ENCODE measurements at places on chromosomes 3 and 15.

DNA sequence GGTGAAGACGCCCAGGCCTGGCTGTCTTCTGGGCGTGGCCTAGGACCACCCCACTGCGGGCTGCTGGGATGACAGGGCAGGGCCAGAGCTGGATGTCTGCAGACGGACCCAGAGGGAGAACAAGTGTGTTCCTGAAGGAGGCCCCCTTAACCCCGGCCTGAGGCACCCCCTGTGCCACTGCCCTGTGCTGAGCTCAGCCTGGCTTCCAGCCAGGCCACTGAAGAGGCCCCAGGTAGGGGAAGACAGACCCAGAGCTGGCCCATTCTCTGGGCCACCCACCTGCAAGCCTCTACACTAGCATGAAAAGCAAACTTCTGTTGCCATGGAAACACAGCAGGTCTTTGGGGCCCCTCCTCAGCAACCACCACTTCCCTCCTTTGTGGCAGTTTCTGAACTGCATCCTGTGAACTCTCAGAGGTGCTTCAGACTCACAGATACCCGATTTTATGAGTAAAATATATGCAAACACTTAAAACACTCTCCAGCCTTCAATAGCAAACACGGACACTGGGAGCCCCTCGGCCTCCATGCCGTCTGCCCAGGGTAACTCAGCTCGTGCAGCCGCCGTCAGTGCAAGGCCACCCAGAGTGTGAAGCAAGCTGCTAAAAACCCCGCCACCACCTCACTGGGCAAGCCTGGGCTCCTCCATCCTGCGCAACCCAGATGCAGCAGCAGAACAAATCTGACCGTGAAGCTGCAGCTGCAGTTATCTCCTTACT, 42.5 kb downstream of the CMTM6 start:
- DNase-seq = peak; percentile 90

DNA sequence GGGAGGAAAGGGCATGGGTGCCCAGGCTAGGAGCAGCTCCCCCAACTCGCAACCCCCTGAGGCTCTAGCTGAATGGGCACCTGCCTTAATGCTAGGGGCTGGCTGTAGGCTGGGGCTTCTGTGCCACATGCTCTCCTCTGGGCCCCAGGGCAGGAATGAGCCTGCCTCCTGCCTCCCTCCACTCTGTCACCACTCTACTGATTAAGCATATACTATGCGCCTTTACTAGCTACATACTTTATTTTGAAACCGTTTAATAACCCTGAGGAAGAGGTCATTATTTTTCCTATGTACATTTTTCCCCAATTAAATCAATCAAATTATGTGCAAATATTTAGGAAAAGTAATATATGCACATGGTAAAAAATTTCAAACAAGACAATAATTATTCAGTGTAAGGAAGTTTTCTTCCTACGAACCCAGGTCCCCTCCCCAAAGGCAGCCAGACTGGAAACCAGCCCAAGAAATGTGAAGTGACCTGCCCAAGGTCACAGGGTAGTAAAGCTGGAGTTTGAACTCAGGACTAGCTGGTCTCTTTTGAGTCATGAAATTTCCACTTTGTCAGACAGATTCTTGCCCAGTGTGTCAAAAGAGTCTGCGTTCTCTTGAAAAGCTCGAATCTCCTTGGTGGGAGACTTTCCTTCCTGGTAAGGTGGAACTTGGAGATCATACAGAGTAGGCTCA, 122.5 kb downstream of the DNAJB8 start:
- no peak for DNase-seq

GRCh38 chr15:58267051-58267450, 128.9 kb downstream of the AQP9 start:
- no peak for DNase-seq

GRCh38 chr3:112407888-112408702, 75.1 kb downstream of the CD200 start:
- no peak for DNase-seq

DNA sequence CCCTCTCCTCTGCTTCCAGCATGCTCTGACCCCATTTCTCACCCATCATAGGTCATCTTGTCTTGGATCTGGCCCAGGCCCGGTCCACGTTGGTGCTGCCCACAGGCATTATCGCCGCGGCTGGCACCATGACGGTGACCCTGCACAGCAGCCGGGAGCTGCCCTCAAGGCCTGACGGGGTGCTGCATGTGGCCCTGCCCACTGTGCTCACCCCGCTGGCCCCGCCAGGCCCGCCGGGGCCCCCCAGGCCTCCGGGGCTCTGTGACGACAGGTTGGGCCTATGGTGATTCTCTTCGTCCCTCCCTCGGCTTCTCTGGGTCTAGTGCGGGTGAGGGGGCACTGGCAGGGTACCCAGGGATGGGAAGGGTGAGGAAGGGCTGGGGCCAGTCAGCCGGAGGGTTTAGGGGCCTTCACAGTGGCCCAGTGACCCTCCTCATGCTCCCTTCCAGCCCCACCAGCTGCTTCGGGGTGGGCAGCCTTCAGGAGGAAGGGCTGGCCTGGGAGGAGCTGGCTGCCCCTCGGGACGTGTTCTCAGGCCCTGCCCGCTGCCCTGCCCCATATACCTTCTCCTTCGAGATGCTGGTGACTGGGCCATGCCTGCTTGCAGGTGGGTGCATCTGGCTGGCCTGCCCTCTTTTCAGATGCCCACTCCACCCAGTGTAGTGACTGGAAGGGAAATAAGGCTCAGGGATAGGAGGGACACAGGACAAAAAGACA, 3.9 kb downstream of the VWA5B2 start:
- DNase-seq = no peak

- no peak for DNase-seq
Observed at GRCh38 chr3:177516158-177517011, 319.1 kb upstream of the TBL1XR1 start.

GRCh38 chr3:187520027-187520945, 149.9 kb downstream of the SST start:
- DNase-seq = no peak

DNA sequence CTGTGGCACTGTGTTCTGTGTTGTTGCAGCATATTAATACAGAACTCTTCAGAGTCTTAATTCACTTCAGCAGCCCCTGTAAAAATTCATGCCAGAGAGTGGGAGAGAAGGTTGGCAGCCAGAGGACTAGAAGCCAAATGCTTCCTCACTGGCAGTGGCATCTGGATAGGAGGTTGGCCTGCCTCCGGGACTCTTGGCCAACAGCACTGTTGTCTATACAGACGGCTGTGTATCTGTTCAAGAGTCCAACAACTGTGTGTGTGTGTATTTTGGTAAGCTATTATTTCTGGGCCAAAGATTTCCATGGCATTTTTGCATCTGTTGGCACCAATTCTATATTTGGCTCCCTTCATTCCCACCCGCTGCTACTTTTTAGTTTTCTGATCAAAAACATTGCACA, 156.0 kb upstream of the SOX2 start:
- DNase-seq = no peak

DNA sequence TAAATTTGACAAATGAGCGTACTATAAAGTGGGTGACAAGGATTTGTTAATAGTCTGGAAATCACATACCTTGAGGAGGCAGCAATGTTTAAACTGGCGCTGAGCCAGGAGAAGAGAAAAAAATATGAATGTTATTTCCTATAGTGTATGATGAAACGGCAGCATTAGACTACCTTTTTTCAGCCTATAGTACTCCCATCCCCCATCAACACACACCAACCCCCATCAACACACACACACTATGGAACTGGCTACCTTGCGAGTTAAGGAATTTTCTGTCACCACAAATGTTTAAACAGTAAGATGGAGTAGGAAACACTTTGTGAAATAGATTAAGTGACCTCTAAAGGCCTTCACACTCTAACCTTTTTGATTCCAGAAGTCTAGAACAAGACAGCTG, 46.8 kb upstream of the ZCWPW2 start:
- DNase-seq = no peak

GRCh38 chr3:139509631-139510030, 29.9 kb downstream of the RBP1 start:
- no peak for DNase-seq

DNA sequence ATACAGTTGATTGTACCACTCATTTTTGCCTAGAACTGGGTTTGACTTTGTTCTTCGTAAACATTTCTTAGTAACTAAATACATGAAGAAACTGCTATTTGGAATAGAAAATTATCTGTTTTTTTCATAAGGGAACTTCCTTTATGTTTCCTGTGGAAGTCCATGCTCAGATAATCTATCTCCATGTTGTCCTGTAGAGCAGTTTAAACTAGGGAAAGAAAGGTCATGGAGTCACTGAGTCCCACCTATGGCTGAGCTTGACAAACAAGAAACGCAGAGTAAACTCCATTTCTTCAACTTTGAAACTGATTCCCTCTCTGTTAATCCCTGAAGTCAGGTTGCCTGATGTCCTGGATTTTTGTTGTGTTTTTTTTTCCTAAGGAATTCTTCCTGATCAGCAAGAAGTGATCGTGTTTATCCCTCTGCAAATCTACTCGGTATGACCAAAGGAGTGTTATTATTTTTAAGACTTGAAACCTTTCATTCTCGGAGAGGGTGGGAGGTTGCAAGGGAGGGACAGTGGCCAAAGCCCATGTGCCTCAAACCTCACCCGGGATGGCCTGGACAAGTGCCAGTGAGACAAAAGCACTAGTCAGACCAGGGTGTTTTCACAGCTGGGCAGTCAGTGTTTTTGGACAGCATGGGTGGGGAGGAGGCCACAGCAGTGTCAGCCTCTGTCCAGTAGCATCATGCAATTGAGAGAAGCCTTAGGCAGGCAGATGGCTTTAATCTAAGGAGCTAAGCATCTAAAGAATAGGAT, 129.8 kb upstream of the PHLDB2 start:
- DNase-seq = no peak

GRCh38 chr3:76509179-76509830, 530.6 kb upstream of the ROBO2 start:
- DNase-seq = no peak

DNA sequence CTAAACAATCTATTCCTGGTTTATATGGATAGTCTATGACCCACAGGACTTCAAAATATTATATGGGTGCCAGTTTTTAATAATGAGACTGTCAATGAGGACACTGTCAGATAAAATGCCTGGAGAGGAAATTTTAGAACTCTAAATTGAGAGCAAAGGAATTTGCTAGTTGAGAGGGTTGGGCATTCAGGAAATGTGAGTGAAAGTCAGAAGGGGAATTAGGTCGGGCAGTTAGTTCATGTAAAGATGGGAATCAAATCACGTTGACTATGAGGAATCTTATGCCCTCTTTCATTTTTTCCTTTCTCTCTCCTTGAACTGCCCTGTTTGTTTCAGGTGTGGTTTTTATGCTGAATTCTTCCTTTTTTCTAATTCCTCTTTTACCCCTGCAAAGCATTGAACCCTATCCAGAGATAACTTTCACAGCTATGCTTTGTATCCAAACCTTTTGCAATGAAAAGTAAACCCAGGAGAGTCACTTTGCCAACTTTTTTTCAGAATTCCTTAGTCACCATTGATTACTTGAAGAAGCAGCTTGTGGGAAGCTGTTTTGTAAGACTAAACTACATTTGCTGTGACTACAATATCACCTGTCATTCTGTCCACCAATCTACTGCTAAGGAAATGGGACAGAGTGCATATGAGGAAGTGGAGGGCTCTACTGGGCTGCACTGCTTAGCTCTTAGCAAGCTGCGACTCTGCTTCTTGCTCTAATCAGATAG, 27.8 kb downstream of the CHP1 start:
- no peak for DNase-seq

GRCh38 chr3:116301422-116301821, 143.9 kb downstream of the LSAMP start:
- DNase-seq = no peak

GRCh38 chr3:27483117-27484014, 818 bp downstream of the SLC4A7 start:
- DNase-seq = peak; percentile 81

DNA sequence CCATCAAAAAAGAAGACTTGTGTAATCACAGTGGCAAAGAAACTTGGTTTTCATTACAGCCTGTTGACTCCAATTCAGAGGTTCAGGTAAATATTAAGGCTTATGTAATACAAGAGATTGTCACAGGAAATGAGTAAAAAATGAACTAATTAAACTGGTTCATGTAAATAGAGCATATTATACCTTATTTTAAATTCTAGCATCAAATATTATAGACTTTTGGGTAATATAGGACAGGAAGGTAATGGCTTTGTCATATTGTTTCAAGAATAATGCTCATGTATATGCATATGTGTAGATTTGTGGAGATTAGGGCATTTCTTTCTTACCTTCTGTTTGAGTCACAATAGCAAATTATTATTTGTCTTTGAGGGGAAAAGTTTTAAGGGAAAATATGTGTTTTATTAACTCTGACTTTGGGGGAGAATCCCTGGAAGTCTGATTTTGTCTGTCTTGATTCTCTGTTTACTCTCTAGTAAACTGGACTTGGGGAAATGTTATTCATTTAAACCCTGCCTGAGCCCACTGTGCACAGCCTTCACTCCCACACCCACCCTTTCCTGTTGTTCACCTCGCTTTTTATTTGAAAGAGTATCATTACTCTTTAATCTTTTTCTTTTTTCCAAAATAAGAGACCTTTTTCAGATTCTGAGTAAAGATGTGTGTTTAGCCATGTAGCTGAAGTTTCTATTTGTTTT, 43.0 kb downstream of the RASA2 start:
- DNase-seq = no peak

GRCh38 chr15:81091889-81092558, 42.0 kb upstream of the CFAP161 start:
- no peak for DNase-seq

DNA sequence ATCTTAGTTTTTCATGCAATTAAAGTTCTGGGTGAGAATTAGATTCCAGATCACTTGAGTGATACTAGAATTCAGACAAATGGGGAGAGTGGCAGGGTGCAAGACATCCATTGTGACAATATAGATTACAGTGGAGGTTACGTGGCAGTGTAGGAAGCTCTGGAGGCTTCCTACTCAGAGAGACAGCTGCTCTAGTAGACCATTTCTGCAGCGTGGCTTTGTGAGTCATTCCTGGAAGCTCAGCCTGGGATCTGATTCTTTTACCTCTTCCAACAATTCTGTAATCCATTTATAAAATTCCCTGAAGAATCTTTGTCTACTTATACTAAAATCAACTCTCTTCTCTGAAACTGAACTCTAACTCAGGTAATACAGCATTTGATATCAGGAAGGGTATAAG, 90.4 kb upstream of the ASB14 start:
- DNase-seq = no peak

DNA sequence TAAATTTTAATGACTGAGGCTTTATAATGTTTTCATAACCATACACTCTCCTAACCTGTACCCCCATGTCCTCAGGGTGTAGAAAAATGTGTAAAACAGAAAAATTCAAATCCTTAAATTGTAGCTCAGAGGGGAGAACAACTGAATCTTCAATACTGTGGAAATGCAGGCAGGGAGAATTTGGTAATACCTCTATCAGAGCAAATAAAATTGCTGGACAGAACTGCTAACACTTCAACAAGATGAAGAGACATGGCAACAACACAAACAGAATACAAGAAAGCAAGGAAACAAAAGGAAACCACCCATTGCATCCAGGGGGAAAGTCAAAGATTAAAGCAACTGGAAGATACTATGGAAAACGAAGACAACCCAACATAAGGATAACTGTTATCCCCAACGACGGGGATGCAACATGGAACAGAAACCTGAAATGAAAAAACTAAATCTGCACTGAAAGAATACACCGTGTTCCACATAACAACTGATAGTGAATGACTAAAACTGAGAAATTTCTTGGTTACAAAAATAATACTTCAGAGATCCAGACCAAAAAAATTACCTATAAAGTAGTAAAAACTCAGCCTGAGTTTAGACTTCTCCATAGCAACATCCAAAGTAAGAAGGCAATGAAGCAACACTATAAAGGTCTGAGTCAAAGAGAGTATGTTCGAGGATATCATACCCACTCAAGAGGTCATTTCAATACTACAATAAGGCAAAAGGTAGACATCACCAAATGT, 48.5 kb downstream of the HACD2 start:
- no peak for DNase-seq

All from endodermal cell (in vitro differentiated cells).